ENCODE measurements at places on chromosomes 2 and 18.

GRCh38 chr2:67476809-67477790 lies 80.0 kb downstream of the ETAA1 start:
- DNase-seq, result no peak

GRCh38 chr2:237692601-237693290 lies 65.4 kb downstream of the LRRFIP1 start:
- DNase-seq, result peak; percentile 13

DNA sequence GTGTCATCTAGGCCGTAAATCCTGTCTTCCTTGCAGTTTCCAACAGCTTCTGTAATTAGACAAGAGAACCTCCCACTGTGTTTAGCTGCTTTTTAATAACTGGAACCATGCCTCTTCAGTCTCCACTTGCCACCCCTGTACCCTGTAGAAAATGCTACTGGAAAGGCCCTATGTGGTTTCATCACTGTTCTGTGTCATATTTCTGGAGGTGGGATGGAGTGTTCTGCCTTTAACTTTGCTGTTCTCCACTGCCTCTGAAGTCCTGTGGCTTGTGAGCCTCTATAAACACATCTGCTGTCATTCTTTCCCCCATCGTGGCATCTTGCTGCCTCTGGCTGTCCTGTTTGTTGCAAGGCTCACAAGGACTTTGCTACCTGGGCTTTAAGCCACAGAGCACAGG lies 17.9 kb downstream of the MGAT5 start:
- no peak for DNase-seq

- no peak for DNase-seq
These were observed 202.3 kb downstream of the MREG start for GRCh38 chr2:215811003-215811402.

DNA sequence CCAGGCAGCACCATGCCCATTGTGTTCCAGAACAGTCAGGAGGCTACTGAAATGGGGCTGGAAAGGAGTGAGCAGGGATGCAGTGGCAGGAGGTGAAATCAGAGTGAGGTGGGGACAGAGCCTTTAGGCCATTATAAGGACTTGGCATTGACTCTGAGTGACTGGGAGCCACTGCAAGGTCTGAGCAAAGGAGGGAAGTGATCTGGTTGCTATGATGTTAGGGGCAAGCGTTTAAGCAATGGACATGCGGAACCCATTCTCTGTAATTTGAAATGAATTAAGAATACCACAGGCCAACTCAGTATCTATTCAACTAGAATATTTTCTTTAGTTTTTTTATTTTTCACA lies 98.2 kb downstream of the DPP4 start:
- DNase-seq, result no peak

GRCh38 chr18:48605408-48605845 lies 66.6 kb downstream of the CTIF start:
- DNase-seq, result no peak

- DNase-seq, result peak; percentile 24
These were observed 1.0 kb upstream of the BMPR2 start for GRCh38 chr2:202375033-202375608.

GRCh38 chr18:293536-293935 lies 25.7 kb upstream of the THOC1 start:
- DNase-seq, result no peak

DNA sequence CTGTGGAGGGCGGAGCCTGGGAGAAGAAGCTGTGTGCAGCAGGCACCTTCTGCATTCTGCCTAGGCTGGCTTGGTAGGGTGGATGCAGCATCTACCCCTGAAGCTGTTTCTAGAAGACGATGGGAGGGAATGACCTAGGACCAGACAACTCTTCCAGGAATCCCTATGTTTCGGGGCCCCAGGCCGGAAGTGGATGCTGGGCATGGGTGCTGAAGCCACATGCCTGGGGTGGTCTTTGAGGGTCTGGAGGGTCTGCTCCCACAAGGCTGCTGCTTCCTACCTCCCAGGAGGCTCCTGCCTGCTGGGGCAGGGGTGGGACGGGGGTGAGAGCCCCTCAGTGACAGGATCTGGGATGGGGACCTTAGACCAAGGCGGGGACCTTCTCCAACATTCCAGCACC lies 61.0 kb downstream of the CIB4 start:
- no peak for DNase-seq

DNA sequence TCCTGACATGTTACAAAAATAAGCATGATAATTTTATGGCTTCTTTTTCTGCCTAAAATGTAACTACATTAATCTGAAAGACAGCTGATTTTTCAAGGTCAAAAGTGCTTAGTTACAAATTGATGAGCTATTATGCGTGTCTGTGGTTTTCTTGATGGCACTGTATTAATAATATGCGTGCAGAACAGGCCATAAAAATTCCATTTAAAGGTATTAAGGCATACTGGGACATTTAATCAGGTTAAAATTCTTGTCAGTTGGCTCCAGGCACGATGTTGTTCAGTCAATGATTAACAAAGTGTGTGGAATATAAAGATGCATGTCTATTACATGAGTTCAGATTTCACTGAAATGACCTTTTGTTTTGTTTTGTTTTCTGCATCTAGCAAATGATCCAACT lies 420.1 kb upstream of the ZNF804A start:
- DNase-seq, result no peak

GRCh38 chr18:62088156-62088555 lies 98.7 kb downstream of the PIGN start:
- DNase-seq, result no peak

- no peak for DNase-seq
These were observed 55.3 kb upstream of the LGALSL start for GRCh38 chr2:64398516-64399129.

DNA sequence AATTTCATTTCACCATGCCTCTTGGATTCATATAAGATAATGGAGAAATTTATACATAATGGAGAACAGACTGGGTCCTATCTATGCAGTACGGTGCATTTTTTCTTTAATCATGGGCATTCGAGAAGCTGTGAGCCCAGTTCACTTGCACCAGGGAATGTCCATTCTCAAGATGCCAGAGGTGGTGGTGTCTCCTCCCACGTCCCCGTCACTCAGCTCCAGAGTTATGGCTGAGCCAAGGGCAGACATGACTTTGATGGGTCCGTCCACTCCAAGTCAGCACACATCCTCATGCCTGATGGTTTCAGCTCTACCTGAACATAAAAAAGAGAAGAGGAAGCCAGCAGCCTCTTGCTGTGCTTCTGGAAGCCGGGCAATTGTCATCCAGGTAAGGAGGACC lies 42.1 kb upstream of the CREG2 start:
- DNase-seq, result no peak

DNA sequence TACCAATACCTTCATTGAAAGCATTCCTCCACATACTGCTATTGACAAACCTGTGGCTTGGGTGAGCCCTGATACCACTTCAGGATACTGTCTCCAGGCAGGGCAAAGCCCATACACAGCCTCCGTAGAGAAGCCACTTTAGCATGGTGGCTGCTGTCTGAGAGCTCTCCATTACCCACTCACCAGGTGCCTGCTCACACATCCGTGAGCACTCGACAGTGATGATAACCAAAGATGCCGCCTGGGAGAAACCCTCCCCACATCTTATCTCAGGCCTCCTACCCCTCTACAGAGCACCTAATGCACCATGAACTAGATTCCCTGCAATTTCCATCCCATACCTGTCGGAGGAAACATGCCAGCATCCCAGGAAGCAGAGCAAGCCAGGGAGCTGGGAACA lies 57.6 kb upstream of the KLHL29 start:
- no peak for DNase-seq

GRCh38 chr18:1015777-1016176 lies 111.1 kb downstream of the ADCYAP1 start:
- DNase-seq, result no peak

DNA sequence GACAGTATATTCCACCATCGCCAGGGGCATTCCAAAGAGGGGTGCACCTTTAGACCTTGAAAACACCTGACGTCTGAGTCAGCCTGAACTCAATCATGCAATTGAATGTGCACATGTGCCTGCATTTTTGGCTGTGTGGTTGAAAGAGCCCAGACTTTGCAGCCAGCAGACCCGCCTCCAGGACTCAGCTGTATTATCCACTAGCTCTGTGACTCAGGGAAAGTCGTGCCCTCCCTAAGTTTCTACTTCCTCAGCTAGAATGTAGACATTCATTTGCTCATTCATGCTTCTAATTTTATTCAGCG lies 94.2 kb downstream of the LRRC30 start:
- no peak for DNase-seq

- DNase-seq, result no peak
These were observed 11.5 kb downstream of the TNFRSF11A start for GRCh38 chr18:62336618-62337017.

GRCh38 chr2:10971888-10972260 lies 60.1 kb downstream of the KCNF1 start:
- DNase-seq, result no peak

GRCh38 chr2:222882484-222882928 lies 21.7 kb downstream of the ACSL3 start:
- no peak for DNase-seq

DNA sequence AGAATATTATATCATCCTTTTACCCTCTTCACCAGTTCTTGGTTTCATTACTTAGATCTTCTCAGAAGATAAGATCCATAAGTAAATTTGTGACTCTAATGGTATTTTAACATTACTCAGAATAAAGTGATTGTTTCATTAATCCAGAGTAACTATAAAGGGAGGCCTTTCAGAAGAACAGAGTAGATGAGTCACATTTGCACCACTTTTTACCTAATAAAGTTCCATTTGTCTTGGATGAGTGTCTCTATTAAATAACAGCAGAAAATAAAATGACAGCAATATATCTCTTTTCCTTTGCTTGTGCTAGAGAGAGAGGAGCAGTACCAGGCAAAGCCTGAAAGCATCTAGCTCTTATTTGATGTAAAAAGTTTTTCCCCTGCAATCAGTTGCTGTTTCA lies 926.5 kb upstream of the CNTNAP5 start:
- DNase-seq, result no peak

DNA sequence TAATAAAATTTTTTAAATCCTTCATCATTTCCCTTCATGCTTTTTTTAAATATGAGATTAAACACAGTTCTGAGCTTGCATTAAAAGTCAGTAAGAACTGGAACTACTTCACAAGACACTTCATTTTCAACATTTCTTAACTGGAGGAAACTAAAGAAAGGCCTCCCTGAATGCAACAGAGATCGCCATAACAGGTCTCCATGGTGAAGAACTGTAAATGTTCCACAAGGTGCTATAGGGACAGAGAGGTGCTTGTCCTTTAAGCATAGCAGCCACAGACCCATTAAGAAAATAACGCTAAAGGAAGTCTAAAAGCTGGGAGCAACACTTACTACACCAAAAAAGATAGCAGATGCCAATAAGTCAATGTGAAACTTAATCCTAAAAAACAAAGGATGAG lies 8.5 kb downstream of the STAM2 start:
- DNase-seq, result no peak

DNA sequence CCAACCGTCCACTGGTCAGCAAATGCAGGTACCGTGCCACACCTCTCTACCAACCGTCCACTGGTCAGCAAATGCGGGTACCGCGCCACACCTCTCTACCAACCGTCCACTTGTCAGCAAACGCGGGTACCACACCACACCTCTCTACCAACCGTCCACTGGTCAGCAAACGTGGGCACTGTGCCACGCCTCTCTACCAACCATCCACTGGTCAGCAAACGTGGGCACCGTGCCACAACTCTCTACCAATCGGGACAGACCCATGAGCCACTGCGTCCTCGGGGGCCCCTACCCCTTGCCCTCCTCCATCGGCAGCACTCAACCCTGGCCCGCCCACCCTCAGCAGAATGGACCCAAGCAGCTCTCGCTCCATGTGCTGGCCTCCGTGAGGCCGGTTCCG lies 226.4 kb upstream of the SALL3 start:
- no peak for DNase-seq

- no peak for DNase-seq
These were observed 101.6 kb upstream of the TEX51 start for GRCh38 chr2:126796931-126797621.

GRCh38 chr2:230218421-230218820 lies 1.4 kb downstream of the SP110 start:
- DNase-seq, result no peak

GRCh38 chr2:1612391-1613077 lies 131.8 kb downstream of the PXDN start:
- DNase-seq, result no peak

- no peak for DNase-seq
These were observed 3.1 kb upstream of the TXNL4A start for GRCh38 chr18:79991494-79991893.

DNA sequence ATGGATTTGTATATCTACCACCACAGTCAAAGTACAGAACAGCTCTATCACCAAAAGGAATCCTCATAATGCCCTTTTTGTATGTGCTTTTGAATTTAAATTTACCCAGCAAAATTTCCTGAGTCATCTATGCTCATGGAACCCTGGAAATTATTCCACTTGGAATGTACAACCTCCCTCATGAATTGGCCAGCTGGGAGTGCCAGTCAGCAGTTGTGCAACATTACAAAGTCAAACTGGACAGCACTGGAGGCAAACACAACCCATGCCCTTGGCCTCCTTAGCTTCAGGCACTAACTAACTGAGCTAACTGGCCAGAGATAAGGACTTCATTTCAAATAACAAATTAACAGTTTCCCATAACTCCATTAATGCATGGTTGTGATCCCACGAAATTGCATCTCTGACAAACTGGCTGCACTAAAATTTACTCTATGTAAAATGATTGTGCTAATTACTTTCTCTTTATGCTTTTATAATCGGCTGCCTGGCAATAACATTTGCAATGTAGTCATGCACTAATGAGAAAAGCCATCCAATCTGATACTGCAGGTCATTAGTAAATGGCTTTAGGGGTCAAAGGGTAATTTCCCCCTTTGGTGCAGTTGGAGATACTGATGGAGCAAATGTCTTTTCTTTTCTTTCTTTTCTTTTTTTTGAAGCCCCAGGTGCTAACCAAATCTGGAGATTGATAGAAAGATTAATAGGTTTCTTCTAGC lies 270.5 kb downstream of the ACTR3 start:
- no peak for DNase-seq

DNA sequence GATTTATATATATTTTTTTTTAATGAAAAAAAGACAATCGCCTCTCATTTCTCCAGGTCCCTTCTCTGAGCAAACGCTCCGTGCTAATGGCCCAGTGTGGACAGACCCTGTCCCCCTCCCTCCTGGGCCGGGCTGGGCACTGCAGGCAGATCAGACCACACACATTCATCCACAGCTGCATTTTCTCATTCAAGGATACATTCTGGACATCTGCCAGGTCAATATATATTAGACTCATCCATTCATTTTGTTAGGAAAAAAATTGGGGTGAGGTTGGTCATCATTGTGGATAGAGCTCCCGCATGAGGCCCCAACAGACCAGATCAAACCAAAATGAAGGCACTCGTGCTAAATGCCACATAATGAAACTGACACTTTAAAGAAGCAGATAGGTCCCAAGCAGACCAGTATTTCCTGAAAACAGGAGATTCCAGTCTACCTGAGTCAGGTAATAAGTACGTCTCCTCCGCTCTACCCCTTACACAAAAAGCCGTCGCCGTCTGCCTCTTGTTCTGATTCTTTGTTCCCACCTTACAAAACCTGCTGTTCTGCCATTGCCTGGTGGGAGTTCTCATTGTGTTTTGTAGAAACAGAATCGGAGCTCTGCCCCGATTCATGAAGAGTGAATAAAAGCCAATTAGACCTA lies 15.4 kb upstream of the OTOS start:
- DNase-seq, result no peak

GRCh38 chr2:49837561-49838293 lies 683.4 kb upstream of the FSHR start:
- DNase-seq, result no peak
